ENCODE measurements at places on chromosomes 4 and X. TPM values are rescaled to one million over a fixed set of nuclear protein-coding genes. Genes with fewer than 3 reads are reported as not detected.

- no peak overlapping the region for H3K27ac ChIP-seq
- DNase-seq = no peak
- no peak overlapping the region for H3K4me3 ChIP-seq
- H3K27me3 ChIP-seq = no peaks in the 10 kb centered on the region
- H3K36me3 ChIP-seq = peaks cover 2% of the 10 kb centered on the region
Observed at GRCh38 chr4:142743121-142743825, 102.8 kb downstream of the INPP4B start.

- no peak overlapping the region for H3K27ac ChIP-seq
- H3K4me3 ChIP-seq = no peak overlapping the region
- no peaks in the 10 kb centered on the region for H3K36me3 ChIP-seq
- H3K4me1 ChIP-seq = no peaks in the 10 kb centered on the region
- no peak for DNase-seq
Observed at GRCh38 chr4:68152411-68152810, 22.7 kb upstream of the TMPRSS11F start.

- no peak overlapping the region for H3K4me3 ChIP-seq
- H3K4me1 ChIP-seq = no peaks in the 10 kb centered on the region
Observed at GRCh38 chrX:7272346-7272745, 124.4 kb upstream of the PUDP start.

Gene ANXA10
- total RNA-seq = not detected

DNA sequence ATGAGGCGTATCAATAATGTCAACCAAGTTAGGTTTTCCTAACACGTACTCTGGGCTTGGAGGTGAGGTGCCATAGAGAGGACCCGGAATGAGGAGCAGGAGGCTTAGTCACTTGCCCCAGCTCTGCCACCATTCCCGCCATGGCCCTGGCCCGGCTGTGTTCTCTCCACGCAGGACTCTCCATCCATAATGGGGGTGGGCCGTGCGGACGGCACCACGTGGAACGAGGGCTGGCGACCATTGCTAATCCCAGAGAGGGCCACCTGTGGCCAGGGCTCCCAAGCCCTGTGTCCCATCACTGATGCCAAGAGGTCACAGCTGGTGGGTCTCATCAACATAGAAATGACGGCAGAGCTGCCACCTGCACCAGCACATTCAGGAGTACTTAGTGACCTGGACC is 76.4 kb downstream of the JAKMIP1 start:
- no peak for DNase-seq
- no peak overlapping the region for H3K27ac ChIP-seq
- H3K27me3 ChIP-seq = no peaks in the 10 kb centered on the region

Data from T-helper 17 cell (primary cell).